Stimulated activated CD8-positive, alpha-beta memory T cell treated with anti-CD3 and anti-CD28 coated beads, Interleukin-7, amount 100 ng/mL, for 48 hours (primary cell): ENCODE measurements at places on chromosomes 13 and 19.

- no peak for DNase-seq
Observed at GRCh38 chr19:46813839-46814358, 25.5 kb upstream of the SLC1A5 start.

DNA sequence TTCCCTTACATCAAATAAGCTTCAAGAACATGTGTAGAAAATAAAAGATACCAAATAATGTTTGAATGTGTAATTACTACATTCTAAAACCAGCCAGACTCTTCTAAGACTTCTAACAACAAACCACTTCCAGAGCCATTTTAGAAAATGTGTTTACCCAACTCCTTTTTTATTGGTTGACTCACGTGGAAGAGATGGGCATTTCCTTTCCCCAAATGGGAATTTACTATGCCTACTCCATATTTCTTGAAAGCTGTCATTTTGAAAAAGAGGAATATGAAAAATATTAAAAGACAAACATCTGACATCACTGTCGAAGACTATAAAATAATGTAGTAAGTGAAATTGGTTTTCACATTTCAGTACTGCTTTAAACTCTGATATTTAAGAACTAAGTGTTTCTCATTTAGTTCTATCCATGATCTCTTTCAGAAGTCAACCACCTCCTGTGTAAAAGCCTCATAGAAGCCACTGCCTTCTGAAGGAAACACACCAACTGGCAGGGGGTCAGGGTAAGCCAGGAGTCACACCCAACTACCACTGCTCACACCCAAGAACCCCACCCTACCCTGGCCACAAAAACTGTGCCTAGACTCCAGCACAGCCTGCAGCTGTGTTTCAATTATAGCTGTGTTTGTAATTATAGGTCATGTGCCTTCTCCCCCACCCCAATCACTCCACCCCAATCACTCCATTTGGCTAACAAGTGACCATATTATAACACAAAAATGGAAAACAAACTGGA, 86.8 kb downstream of the UBL3 start:
- DNase-seq: no peak

GRCh38 chr13:26895081-26895807, 134.7 kb upstream of the GPR12 start:
- no peak for DNase-seq

GRCh38 chr13:23356368-23356767, 77.1 kb downstream of the SACS start:
- DNase-seq: no peak

DNA sequence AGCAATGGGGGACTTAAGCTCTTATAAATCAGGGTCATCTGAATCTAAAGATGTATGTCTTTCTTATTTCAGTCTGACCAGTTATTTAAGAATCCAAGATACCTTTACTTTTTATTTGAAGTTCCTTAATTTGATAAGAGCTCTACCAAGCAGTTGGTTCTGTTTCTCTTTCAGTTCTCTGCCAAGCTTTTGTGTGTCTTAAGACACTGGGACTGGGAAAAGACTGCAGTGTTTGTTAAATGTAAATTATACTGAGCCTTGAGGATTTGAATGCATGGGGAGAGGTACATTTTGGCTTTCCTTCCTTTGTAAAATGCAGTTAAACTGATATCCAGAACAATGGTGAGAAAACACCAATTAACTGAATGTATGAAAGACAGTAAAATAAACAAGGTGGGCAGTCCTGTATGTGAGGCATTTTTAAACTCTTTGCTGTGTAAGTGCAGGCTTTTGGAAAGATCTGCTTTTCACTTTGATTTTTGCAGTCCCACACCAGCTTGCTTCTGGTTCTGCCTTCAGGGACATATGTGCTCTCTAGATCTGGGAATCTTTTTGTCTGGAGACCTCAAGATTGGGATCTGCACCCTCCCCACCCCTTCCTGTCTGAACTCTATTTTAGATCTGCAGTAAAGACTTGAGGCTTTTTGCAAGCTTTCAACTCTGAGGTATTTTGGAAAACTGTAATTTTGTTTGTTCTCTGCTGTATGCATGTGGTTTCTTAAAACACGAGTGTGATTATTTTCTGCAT, 77.6 kb downstream of the LRCH1 start:
- DNase-seq: no peak

GRCh38 chr19:33216198-33216830, 9.3 kb downstream of the SLC7A10 start:
- no peak for DNase-seq

GRCh38 chr19:55831846-55832245, at the start of gene NLRP11:
Gene NLRP11, minus strand, starts transcription at chr19:55831999. Its CDS starts 13,825 bp downstream, at chr19:55818174.
- DNase-seq: no peak

- no peak for DNase-seq
Observed at GRCh38 chr13:54489359-54489758, 1460.7 kb downstream of the OLFM4 start.

GRCh38 chr19:9871626-9872338, 36.7 kb downstream of the PIN1 start:
- no peak for DNase-seq

- DNase-seq: no peak
Observed at GRCh38 chr13:48121733-48122132, 26.8 kb upstream of the MED4 start.
